PC-3 (cell line): ENCODE measurements at places on chromosomes 1 and 21.

DNA sequence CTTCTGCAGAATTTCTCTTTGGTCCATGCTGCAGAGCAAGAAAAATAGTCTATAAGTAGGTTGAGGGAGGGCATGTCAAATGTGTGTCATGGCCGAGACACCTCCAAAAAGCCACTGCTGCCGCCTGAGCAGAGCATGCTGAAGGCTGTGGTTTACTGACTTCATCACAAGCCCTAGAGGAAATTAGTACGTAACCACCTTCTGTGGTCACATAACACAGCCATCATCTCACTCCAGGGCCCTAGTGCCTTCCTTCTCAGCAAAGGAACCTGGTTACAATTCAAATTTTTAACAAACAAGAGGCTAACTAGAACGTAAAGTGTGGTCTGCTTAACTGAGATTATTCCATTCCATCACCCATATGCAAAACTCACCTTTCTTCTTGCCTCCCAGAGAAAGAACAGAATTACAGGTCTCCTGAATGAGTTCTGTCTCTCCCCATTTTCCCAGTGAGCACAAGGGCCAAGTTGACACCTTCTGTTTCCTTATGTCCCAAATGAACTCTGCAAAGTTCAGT lies at the start of gene PTPN22:
TSS of gene PTPN22 (minus strand) at position 116 of the 517 bp plus-strand sequence.
- DNase-seq, result peak; percentile 57

- no peak for DNase-seq
Measured at GRCh38 chr1:74333244-74333643, 98.1 kb downstream of the TNNI3K start.

- no peak for DNase-seq
Measured at GRCh38 chr21:42346866-42347600, 3.8 kb downstream of the TFF2 start.

DNA sequence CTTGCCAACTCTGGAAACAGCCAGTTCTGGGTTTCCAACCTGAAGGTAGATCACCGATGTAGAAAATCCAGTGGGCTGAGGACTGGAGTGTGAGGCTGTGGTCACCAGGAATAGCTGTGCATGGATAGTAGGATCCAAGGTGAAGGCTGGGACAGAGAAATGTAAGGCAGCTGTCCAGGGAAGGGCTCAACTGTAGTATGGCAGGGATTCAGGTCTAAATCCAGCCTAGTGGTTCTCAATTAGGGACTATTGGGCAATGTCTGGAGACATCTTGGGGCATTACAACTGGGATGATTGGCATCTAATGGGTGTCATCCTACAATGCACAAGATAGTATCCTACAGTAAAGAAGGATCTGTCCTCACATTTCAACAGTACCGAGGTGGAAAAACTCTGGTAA lies 67.7 kb upstream of the RUNX1 start:
- no peak for DNase-seq

- DNase-seq, result no peak
Measured at GRCh38 chr1:10671090-10671489, 125.4 kb downstream of the CASZ1 start.

DNA sequence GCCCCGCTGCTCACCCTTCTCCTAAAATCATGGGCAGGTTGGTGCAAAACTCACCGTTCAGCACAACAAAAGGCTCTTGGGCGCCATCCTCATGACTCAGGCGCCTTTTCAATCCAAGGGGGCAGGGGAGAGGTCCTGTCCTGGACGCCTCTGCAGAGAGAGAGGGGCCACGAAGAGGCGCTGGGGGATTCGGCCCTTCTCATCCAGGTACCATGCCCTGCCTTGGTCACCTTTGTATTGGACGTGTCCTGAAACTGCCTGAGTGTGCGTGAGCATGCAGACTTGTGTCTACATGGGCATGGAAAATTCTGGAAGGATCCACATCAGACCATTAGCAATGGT lies 53.5 kb downstream of the SLC37A1 start:
- DNase-seq, result no peak

GRCh38 chr1:30008998-30009657 lies 714.3 kb downstream of the MATN1 start:
- peak; percentile 32 for DNase-seq

- DNase-seq, result no peak
Measured at GRCh38 chr1:27592931-27593677, 10.8 kb downstream of the AHDC1 start.

- DNase-seq, result peak; percentile 61
Measured at GRCh38 chr1:214604523-214604922, 1.5 kb downstream of the CENPF start.

DNA sequence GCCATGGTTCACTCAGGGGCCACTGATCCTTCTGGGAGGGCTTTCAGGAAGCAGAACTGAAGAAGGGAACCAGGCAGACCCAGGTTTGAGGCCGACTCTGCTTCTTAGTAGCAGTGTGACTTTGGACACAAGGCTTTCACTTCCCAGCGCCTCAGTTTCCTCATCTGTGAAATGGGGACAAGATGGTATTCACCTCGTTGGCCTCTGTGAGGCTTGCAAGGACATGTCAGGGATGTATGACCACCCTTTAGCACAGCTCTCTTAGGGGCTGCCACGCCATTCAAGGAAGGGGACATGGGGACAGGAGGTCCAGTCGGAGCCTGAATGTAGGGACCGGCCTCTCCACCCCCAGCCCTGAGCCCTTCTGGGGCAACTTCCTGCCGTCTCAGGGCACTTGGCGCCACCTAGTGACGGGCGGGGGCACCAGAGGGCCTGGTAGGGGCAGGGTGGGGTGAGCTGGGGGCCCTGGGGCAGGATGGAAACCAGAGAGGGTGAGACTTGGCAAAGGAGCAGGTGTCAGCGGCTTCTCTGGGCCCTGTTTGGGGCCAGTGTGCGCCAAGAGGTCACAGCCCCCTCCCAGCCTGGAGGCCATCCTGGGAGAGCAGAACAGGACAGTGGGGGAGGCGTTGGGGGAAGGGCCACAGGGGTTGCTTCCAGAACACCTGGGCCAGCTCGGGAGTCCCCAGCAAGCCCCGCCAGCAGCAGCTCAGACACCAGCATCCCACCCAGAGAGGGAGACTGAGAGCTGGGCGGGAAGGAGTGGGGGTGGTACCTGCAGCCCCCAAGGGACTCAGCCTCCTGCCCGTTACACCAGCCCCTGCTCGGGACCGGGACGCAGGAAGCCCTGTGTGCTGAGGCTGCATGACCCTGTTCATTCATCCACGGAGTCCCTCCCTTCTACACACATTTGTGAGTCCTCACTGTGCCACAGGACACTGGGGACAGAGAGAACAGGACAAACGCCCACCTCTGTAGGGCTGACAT lies 102.5 kb upstream of the TARDBP start:
- DNase-seq, result peak; percentile 68

DNA sequence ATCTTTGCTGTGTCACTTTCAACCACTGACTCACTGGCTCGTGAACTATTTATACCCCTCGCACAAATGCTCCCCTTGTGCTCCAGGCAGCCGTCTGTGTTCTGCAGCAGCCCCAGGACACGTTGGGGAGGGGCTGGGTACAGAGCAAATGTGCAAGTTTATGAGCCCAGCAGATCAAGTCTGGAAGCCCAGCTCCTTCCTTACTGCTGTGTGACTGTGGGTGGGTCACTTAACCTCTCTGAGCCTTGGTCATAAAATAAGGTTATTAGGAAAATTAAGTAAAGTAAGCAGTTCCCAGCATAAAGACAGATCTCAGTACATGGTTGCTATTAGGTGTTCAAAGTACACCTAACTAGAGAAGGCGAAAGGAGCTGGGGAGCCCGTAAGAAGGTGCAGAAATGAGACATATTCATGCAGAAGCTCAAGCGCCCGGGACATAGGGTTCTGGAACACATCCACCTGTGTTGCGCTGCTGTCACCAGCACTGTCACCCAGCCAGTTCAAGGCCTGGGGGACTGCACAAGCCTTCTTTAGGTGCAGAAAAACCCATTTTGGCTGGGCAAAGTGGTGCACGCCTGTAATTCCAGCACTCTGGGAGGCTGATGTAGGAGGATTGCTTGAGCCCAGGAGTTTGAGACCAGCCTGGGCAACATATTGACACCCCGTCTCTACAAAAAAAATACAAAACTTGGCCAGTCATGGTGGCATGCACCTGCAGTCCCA lies 13.8 kb downstream of the EFHD2 start:
- DNase-seq, result no peak

- DNase-seq, result no peak
Measured at GRCh38 chr1:174766727-174767126, 233.0 kb upstream of the CACYBP start.

- no peak for DNase-seq
Measured at GRCh38 chr1:172137703-172138454, 282.6 kb upstream of the C1orf105 start.

GRCh38 chr1:115546846-115547245 lies 94.9 kb upstream of the VANGL1 start:
- no peak for DNase-seq

DNA sequence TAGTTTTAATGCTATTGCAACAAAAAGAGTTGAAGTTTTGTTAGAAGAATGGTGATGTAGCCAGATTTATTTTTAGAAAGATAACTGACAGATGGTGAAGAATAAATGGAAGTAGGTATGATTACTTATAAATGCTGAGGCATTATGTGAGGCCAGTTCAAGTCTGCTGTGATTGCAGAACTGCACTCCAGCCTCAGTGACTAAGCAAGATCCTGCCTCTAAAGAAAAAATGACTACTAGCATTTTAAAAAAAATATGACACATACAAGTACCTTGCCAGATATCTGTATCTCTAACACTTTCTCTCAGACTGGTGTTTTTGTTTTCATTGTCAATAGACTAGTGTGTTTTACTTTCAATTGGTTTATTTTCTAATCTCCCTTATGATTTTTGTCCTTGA lies 1242.4 kb upstream of the ADGRL4 start:
- peak; percentile 31 for DNase-seq

GRCh38 chr1:211309617-211310016 lies 17.0 kb upstream of the TRAF5 start:
- DNase-seq, result no peak

DNA sequence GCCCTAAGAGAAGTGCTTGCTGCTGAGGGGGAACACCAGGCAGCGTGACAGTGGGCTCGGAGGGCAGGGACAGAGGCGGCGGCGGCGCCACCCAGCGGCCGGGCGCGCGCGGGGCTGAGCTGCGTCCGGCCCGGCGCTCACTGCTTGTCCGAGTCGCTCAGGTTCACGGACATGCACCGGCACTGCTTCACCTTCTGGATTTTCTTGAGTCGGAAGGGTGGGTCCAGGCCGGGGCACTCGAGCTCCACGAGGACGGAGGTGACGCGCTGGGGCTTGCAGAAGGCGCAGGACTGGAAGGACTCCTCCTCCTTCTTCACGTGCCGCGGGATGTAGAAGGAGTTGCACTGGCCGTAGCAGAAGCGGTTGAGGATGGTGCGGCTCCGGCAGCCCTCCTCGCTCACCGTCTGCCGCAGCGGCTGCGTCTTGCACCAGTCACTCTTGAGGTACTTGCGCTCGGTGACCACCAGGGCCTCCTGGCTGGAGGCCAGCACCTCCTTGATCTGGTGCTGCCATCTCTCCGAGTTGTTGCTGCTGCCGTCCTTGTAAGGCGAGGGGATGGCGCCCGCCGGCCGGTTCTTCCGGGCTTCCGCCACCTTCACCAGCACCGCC lies 119.0 kb downstream of the GREM2 start:
- DNase-seq, result no peak

GRCh38 chr1:173347282-173347818 lies 129.8 kb upstream of the PRDX6 start:
- DNase-seq, result no peak

- no peak for DNase-seq
Measured at GRCh38 chr1:15299179-15299578, 52.2 kb downstream of the FHAD1 start.

- DNase-seq, result peak; percentile 98
Measured at GRCh38 chr1:20496241-20496661, 10.2 kb upstream of the CAMK2N1 start.

DNA sequence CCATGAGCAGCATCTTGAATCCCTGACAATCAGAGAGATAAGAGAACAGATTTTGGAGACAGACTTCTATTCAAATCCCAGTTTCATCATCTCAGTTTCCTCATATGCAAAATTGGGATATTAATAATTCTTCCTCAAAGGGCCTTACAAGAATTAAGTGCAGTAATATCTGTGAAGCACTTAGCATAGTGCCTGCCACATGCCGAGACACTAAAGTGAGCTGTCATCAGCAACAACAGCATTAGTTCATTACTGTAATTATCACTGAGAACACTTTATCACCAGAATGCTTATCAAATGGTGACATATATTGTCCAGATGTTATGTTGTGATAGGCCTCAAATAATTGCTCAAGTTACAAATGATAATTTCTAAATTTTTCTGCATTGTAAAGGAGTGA lies 922 bp upstream of the FCRLB start:
- no peak for DNase-seq

- no peak for DNase-seq
Measured at GRCh38 chr1:193185901-193186731, at the start of gene B3GALT2. TSS of gene B3GALT2 (minus strand) at chr1:193186613. CDS start at chr1:193181562, 5,051 bp downstream.

- DNase-seq, result no peak
Measured at GRCh38 chr1:115697619-115698018, 55.8 kb downstream of the VANGL1 start.

- no peak for DNase-seq
Measured at GRCh38 chr21:31520561-31521098, 138.9 kb upstream of the SOD1 start.

DNA sequence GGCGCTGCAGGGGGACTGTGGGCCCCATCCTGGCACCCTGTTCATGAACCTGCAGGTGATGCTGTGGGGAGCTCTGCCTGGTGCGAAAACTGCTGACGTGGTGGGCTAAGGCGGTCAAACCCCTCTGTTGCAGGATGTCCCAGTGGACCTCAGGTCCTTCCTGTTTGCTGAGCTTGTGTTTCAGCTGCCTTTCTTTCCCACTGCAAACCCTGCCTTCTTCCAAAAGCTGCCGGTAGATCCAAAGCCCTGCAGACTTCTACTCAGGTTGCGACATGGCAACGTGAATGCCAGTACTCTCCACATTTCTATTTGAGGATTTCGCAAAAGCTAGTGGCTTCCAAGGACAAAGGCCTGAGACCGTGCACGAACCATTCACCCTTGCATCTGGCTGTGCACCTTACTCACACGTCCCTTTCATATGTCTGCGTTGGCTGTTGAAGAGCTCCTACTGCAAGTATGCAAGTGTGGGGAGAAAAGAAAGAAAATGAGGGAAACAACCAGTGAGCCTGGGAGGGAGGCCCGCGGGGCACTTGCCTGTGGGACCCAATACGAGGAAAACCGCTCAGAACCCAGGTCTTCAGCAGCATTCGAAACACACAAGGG lies 6.2 kb upstream of the RRP1 start:
- no peak for DNase-seq
